Activated CD8-positive, alpha-beta memory T cell treated with anti-CD3 and anti-CD28 coated beads for 1 hour (primary cell): ENCODE measurements at places on chromosomes 2 and 18.

DNA sequence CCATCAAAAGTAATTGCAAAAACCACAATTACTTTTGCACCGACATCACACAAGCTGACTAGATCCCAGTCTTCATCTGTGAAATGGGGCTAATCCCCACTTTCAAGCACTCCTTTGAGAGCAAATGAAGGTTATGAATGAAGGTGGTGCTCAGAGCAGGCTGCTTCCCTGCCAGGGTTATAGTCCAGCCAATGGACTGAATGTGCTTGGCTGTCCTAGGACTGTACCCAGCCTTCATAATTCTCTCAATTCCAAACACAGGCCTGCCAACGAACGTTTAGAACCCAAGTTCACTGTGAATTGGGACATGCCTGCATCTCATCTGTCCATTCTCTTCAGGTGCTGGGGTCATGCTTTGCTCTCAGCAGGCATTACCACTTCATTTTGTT is 27.8 kb upstream of the ICOS start:
- no peak for DNase-seq

DNA sequence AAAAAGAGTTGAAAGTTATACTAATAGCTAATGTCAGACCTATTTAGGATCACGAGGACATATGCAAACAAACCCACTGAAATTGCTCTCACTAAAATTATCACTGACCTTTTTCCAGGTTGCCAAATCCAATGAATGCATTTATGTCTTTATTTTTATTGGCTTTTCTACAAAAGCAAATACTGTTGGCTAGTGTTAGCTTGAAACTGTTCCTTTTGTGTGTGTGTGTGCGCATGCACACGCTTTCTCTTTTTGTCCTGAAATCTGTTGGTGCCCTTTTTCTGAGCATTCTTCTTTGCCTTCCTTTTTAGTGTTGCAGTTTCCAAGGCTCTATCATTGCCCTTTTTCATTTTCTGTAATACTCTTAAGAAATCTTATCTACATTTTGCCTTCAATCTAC is 1269.2 kb downstream of the LRP1B start:
- no peak for DNase-seq

DNA sequence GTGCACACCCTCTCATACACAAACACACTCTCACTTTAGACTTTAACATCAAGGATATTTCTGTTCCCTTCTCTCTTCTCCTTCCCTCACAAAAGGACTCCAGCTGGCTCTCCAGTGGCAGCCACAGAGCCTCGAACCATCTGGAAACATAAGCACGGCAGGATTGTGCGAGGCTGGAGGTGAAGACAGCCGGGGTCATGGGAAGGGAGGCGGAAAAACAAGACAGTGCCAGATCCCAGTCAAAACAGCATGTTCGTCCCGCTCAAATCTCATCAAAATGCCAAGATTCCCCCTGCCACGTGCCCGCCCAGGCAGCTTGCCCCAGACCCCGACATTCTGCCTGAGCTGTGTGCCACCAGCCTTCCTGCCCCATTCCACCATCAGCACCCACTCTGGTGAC is 180.3 kb downstream of the ZBTB7C start:
- DNase-seq, result no peak

- no peak for DNase-seq
Measured at GRCh38 chr18:60147323-60147722, 225.3 kb downstream of the MC4R start.

- no peak for DNase-seq
Measured at GRCh38 chr2:126852361-126852760, 46.3 kb upstream of the TEX51 start.

- no peak for DNase-seq
Measured at GRCh38 chr2:181805228-181806038, 86.1 kb upstream of the ITPRID2 start.

DNA sequence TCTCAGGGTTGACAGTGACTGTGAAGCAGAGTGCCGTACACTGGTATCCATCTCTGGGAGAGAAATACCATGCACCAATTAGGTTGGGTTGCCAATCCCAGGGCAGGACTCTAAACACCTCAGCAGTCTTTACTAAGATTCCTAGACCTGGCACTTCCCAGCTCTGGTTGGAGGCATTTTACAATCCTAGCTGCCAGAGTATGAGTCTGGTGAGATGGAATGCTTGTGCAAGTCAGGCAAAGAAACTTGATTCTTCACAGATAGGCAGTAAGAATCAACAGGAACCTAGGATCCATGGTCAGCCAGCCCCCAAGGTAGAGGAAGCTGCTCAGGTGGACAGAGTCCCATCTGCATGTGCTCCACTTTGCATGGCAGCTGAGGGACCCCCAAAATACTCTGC is 6.0 kb upstream of the UGT1A5 start:
- DNase-seq, result no peak

- no peak for DNase-seq
Measured at GRCh38 chr2:8534729-8535468, 147.0 kb upstream of the ID2 start.

GRCh38 chr18:77003316-77003715 is 129.3 kb downstream of the MBP start:
- DNase-seq, result no peak

GRCh38 chr2:54728669-54729120 is 5.2 kb downstream of the EML6 start:
- no peak for DNase-seq

DNA sequence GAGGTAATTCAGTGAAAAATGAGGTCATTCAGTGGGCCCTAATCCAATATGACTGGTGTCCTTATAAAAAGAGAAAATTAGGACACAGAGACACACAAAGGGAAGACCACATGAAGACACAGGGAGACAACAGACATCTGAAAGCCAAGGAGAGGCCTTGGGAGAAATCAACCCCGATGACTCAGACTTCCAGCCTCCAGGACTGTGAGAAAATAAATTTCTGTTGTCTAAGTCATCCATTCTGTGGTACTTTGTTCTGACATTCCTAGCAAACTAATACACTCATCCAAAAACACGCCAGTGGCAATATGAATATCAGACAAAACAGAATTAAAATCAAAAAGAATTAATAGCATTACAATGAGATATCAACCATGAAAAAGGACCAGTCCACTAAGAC is 303.7 kb downstream of the SS18 start:
- DNase-seq, result no peak

- DNase-seq, result no peak
Measured at GRCh38 chr2:98769114-98769476, 38.2 kb upstream of the MGAT4A start.

- no peak for DNase-seq
Measured at GRCh38 chr2:38158378-38159118, 82.6 kb upstream of the CYP1B1 start.

- no peak for DNase-seq
Measured at GRCh38 chr2:165897726-165898125, 55.9 kb downstream of the TTC21B start.

DNA sequence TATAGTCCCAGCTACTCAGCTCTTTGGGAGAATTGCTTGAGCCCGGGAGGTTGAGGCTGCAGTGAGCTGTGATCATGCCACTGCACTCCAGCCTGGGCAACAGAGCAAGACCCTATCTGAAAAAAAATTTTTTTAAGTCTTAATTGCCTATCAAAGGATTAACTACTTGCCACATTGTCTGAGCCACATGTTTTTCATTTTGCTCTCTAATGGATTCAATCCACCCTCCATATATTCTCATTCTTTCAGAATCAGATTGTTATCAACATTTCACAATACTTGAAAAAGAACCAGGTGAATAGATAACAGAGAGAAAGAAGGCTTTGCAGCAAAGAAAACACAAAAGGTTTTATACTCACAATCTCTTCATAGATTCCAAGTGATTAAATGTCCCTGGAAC is 61.0 kb downstream of the PXDN start:
- no peak for DNase-seq

DNA sequence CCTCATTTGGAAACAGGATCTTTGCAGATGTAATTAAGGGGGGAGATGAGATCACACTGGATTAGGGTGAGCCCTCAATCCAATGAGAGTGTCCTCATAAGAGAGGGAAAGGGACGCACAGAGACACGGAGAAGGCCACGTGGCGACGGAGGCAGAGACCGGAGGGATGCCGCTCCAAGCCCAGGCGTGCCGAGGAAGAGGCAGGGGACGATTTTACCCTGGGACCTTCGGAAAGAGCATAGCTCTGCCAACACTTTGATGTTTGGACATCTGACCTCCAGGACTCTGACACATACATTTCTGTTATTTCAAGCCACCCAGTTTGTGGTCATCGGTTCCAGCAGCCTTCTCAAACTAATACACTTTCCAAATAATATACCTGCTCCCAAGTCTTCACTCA is 84.4 kb upstream of the ZCCHC2 start:
- DNase-seq, result no peak

DNA sequence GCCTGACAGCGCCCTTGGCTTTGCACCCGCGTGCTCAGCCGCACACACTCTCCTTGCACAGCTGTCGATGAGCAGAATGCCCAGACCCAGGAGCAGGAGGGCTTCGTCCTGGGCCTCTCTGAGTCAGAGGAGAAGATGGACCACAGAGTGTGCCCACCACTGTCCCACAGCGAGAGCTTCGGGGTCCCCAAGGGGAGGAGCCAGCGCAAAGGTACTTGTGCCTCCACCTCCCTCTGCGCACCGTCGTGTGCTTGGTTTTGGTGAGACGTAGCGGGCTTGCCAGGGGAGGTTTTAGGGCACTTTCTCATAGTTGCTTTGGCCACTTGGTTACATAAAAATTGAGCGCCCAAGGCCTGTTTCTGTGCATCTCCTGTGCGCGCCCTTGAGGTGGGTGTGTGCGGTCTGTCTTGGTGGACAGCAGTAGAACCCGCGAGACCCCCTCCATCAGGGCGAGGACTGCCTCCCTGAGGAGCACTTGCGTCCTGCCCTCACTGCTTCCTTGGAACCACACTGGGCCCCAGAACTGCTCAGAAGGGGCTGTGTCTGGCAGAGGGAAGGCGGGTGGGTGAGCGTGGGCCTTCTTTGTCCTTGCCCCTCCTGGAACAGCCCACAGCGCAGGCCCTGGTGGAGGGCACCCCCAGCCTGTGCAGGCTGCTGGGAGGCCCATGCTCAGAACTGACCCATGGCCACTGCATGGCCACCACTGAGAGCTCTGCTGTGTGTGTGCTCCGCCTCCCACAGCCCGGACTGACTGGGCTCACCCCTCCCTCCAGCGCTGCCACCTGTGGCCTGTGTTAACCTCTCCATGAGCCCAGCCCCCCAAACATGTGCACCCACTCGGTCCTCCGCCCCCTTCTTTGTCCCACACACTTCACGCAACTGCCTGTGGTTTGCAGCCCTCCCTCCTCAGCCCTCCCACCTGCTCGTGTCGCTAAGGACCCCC is 95.9 kb downstream of the DGKD start:
- no peak for DNase-seq

GRCh38 chr2:211867845-211868451 is 670.7 kb downstream of the ERBB4 start:
- DNase-seq, result no peak

DNA sequence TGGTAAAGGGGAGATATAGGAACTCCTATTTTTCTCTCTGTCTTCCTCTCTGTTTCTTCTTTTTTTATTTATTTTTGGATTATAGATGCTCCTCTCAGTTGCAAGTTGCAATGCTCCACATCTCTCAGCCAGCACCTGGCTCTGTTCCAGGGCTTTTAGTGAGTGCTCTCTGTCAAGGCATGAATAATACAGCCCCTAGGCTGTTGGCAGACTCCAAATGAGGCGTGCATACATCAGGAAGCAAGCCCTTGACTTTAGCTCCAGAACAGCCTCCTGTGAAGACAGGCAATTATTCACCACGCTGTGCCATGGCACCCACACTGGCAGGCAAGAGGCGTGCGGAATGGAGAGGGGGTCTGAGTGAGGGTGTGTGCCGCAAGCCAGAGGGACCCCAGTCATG is 228.1 kb upstream of the PXDN start:
- no peak for DNase-seq

DNA sequence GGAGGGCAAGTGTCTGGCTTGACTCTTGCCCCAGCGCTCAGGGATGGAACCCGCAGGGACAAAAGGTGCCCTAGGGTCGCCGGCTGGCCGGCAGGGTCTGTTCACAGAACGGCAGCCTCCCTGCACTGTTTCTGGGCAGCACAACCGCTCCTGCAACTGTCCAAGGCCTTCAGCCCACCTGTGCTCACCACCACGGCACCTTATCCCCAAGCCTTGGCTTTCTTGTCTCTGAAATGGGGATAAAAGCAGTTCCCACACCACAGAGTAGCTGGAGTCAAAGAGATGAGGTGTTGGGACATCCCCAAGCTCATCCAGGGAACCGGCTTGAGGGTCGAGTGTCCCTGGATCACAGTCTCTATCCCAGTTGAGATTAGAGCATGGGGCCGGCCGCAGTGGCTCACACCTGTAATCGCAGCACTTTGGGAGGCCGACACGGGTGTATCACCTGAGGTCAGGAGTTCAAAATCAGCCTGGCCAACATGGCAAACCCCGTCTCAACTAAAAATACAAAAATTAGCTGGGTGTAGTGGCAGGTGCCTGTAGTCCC is 4.7 kb downstream of the SNORC start:
- DNase-seq, result no peak

- no peak for DNase-seq
Measured at GRCh38 chr2:236665101-236665500, 95.5 kb downstream of the ACKR3 start.

GRCh38 chr2:238305092-238305862 is 15.0 kb upstream of the TRAF3IP1 start:
- no peak for DNase-seq

DNA sequence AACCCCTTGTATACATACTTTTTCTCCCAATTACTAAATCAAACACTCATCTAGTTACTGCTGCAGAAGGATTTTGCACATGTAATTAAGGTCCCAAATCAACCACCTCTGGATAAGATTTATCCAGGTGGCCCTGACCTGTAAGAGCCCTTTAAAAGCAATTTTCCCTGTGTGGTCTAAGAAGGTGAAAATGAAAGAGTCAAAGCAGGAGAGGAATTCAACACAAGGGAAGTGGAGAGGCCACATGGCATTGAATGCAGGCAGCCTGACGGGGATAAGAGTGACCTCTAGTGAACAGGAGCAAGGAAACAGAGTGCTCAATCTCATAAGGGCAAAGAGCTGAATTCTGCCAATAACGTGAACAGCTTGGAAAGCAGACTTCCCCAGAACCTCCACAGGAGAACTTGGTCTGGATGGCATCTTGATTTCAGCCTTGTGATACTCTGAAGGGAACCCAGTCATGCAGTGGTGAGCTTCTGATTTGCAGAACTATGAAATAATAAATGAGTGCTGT is 27.2 kb downstream of the PPP3R1 start:
- no peak for DNase-seq

DNA sequence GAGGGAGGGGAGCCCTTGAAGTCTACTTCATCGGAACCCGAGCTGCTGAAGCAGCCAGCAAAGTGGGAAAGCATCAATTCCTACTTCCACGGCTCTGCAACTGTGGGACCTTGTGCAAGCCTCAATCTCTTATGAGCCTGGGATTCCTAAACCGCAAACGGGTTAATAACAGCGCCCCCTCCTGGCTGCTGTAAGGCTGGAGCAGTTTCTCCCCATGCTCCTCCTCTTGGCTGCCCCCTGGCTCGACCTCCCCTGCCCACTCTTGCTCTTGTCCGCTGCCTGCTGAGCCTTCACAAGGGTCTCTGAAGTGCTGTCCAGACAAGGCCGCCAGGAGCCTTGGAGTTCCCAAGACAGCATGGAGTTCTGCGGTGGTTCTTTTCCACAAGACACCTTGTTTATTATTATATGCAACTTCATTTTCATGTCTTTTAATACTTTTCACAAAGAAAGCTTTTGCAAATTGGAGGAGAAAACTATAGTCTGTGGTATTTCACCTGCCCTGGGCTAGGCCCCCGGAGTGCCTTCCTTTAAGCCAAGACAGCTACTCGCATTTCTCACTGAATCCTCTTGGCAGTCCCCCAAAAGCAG is 157.2 kb downstream of the DDX1 start:
- no peak for DNase-seq

- no peak for DNase-seq
Measured at GRCh38 chr2:42217914-42218313, 48.8 kb downstream of the EML4 start.

GRCh38 chr18:8936619-8937018 is 165.9 kb upstream of the NDUFV2 start:
- DNase-seq, result no peak
